Skeletal muscle cell (primary cell): ENCODE measurements at places on chromosomes 1 and 21.

DNA sequence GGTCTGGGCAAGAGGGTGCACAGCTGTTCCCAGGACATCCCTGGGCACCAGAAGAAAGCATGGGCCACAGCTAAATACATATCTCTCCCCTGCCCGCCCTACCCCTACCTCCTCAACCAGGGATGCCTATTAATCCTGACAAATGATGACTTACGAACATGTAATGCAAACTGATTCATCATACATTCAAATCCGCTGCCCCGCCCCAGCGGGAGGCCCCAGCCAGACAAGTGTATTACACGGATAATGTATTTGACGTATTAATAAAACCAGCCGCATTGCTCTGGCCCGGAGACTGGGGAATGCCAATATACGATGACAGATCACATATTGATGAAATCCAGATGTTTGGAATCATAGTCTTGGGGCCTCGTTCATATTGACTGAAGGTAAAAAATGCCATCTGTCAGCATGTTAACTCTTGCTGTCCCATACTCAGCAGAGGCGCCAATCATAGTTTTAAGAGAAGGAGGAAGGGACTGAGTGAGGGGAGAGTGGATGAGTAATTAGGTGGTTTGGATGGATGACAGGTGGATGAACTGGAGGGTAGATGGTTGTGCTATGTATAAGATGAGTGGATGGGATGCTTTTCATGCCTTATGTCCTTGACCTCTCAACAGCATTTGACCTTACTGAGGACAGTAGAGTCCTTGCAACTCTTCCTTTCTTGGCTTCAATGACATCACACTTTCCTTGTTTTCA is 68.2 kb downstream of the TMEM53 start:
- DNase-seq, result no peak

- peak; percentile 37 for DNase-seq
Measured at GRCh38 chr1:168608796-168609715, 32.7 kb downstream of the XCL1 start.

DNA sequence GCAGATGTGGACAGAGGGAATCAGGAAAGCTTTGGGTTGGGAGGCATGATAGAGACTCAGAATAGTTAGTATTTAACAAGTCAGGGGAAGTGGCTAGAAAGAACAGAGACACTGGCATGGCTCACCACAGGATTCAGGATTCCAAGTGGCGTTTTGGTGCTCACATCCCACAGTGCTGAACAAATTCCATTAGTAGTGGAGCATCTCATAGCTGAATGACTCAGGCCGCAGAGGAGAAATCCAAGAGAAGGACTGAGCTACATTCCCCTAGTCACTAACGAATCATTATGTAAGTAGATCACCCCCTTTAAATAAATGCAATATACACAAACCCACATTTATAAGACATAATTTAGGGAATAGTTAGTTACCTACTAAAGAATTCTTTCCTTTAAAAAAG is 5.0 kb upstream of the KCNJ9 start:
- DNase-seq, result no peak

- DNase-seq, result no peak
Measured at GRCh38 chr1:153547560-153548551, 1.2 kb downstream of the S100A3 start.

- no peak for DNase-seq
Measured at GRCh38 chr1:109876617-109877316, 33.9 kb upstream of the CSF1 start.

GRCh38 chr21:42237577-42237976 is 18.6 kb downstream of the ABCG1 start:
- DNase-seq, result no peak
